ENCODE measurements at places on chromosomes 13 and 19.

- no peak for DNase-seq
Measured at GRCh38 chr13:82506805-82507414, 1375.4 kb downstream of the SLITRK1 start.

DNA sequence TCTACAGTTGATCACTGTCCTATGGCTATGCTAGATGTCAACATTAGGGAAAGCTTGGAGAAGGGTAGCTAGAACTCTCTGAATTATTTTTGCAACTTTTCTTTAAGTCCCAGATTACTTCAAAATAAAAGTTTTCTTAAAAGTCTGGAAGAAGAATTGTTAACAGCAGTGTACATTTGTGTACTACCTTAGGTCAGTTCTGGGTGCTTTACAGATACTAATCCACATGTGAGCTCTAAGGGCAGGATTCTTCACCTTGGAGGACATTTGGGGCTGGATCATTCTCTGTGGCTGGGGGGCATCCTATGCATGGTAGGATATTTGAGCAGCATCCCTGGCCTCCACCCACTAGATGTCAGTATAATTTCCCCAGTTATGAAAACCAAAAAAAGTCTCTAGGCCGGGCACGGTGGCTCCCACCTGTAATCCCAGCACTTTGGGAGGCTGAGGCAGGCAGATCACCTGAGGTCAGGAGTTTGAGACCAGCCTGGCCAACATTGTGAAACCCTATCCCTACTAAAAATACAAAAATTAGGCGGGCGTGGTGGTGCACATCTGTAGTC, 2.8 kb downstream of the BRME1 start:
- no peak for DNase-seq

DNA sequence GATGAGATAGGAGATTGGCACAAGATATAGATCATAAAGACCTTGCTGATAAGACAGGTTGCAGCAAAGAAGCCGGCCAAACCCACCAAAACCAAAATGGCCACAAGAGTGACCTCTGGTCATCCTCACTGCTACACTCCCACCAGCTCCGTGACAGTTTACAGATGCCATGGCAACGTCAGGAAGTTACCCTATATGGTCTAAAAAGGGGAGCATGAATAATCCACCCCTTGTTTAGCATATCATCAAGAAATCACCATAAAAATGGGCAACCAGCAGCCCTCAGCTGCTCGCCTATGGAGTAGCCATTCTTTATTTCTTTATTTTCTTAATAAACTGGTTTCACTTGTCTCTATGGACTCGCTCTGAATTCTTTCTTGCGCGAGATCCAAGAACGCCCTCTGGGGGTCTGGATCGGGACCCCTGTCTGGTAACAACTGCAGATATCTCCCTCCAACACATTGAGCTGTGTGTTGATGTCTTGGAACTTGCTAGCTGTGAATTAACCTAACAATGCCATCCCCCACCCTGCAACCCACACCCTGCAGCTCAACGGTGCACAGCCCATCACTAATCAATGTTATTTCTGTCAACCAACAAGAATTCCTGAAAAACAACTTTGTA, 27.1 kb upstream of the GRTP1 start:
- no peak for DNase-seq

DNA sequence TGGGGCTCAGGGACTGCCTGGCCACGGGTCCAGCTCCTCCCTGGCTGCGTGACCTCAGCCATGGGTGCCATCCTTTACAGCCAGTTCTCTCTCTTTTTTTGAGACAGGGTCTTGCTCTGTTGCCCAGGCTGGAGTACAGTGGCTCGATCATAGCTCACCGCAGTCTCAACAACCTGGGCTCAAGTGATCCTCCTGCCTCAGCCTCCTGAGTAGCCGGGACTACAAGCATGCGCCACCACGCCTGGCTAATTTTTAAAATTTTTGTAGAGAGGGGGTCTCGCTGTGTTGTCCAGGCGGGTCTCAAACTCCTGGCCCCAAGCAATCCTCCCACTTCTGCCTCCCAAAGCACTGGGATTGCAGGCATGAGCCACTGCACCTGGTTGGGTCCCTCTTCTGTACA, 75.4 kb downstream of the PTPRS start:
- DNase-seq = no peak

DNA sequence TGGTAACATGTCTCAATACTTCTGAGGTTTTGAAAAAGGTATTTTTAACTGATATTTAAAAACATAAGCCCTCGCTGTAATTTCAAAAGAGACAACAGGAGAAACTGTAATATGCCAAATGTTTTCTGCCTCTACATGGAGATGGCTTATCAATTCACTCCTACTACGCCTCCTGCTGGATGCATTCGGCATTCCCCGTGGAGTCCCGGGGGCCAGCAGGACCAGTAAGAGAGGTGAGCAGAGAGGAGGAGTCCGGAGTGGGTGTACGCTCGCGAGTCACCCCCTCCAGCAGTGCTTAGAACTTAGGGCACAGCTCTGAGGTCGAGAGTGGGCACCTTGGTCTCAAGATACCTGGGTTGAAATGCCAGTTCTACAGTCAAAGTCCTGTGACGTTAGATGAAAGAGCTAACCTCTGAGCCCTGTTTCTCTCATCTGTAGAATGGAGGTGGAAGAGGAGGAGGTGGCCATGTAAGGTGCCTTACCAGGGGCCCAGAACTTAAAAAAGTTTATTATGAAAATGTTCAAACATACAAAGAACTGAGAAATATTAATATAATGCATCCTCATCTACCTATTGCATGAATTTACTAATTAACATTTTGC, 110.2 kb downstream of the STK24 start:
- DNase-seq = peak; percentile 83

GRCh38 chr19:54470991-54471782, 1.9 kb downstream of the CDC42EP5 start:
- no peak for DNase-seq

- DNase-seq = no peak
Measured at GRCh38 chr13:99294198-99294597, 13.0 kb downstream of the GPR183 start.

GRCh38 chr19:54893406-54893805, 12.5 kb upstream of the NCR1 start:
- DNase-seq = no peak

DNA sequence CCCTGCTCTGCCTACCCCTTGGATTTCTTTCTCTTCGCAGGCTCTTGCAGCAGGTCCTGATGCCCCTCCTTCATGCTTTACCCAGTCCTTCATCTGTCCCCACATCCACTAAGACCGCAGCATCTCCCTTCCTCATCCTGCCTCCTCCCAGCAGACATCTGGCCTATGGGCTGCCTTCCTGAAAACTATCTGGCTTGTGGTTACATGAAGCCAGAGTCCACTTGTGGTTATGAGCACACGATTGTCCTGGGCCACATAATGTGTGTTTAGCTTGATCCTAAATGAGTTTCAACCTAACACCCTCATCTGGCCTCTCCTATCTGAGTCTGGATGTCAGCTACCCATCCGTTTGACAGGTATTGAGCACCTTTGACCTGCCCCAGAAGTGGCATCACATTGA, 5.5 kb upstream of the ZNF175 start:
- no peak for DNase-seq

DNA sequence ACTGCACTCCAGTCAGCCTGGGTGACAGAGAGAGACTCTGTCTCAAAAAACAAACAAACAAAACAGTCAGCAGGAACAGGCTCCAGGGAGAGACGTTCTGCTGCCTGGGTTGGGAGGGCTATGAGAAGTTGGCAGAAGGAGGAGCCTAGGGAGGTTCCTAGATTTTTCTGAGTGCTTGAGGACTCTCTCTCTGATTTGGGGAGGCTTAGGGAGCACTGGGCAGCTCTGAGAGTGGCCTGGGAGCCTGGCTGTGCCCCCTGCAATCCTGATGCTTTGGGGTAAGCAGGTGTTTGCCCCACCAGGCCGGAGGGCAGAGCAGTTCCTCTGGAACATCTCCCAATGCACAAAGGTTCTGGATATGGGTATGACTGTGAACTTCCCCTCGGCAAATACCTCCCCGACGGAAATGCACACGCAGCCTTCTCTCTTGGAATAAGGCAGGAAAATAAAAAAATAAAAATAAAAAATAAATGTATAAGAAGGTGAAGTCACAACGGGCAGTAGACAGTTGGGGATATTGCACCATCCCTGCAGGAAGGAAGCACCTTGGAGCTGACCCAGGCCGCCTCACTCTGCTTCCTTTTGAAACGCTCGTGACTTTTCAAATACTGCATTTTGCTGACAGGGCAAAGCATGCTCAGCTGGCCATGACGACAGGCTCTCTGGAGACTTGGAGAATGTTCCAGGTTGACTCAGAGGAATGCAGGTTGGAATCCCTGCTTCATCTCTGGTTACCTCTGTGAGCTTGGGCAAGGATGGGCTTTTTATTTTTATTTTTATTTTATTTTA, 26.5 kb upstream of the HOMER3 start:
- no peak for DNase-seq

DNA sequence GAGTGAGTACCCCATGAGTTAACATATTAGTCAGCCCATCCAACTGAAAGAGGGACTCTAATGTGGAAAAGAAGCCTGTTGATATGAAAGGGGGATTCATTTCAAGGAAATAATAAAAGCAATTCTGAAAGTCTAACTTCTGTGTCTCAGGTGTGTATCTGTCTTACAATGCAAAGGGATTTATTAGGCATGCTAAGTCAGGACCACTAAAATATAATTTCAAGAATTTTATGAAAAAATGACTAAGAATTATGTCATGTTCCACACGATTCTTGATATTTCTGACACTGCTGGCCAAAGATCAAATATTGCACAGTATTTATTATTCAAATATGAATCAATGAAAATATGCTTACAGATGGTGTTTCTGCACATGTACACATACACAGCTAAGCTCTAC, 130.8 kb downstream of the KLF12 start:
- no peak for DNase-seq

- DNase-seq = no peak
Measured at GRCh38 chr13:76552041-76552772, 334.0 kb downstream of the KCTD12 start.

DNA sequence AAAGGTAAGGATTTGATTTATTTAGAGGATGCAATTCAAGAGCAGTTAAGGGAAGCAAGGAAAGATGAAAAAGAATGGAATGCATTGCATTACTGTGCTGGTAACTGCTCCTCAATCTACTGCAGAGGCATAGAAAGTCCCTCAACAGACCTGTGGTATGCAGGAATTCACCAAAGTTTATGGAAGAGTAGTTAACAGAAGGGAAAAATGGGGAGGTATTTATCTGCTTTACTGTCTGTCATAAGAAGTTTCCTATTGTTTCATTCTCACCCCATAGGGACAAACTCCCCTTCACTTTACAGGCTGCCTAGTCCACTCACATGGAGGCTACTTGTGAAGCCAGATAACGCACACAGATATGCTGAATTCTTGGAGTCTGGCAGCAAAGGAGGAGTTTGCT, 354.9 kb upstream of the SPRY2 start:
- DNase-seq = no peak

DNA sequence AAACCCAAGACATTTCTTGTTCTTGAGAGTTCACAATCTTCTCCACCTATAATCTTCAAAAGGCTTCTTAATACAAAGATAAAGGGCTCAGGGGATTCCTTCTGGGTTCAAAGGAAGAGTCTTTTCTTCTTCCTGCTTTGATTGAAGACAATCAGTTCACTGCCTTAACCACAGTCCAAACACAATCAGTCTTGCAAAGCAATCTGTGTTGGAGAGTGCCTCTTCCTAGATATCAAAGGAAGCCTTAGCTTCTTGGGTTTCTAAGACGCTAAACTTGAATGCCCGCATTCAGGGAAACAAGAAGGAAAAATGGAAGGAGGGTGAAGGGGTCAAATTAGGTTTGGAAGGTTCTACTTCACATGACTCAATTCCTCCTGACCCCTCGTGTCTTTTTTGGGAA, 27.2 kb downstream of the RANBP3 start:
- DNase-seq = no peak

GRCh38 chr19:49442771-49443365, 1.5 kb upstream of the SLC17A7 start:
- DNase-seq = peak; percentile 100

GRCh38 chr13:108433976-108434755, 164.6 kb downstream of the TNFSF13B start:
- DNase-seq = no peak

DNA sequence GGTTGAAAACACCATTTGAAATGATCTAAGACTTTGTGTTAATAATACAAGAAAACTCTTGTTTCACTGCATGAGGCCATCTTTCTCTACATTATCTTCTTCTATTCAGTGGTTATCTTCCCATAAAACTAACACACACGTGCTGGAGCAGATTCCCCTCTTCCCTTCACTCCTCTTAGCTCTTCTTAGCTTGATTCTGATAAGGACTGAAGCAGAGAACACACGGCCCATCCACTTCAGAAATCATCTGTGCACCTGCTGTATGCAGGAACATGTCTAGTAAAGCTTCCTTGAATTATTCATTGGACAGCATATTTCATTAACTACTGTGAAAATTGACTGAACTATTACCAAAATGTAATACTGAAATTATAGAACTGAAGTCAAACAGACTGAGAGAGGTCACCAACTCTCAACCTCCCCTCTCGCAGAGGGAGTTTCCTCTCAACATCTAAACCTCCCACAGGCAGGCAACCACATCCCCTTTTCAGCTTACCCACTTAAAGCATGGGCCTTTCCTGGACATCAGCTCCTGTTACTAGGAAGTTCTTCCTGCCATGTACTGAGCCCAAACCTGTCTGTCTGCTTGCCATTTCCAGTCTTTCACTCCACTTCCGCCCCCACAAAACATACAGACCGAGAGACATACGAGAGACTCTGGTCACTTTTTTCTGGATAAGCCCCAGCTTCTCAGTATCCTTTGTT, 113.9 kb downstream of the CRYL1 start:
- DNase-seq = no peak

GRCh38 chr13:53197424-53197823, 168.8 kb downstream of the OLFM4 start:
- DNase-seq = no peak

All from glutamatergic neuron (in vitro differentiated cells).